ENCODE measurements at places on chromosomes 1 and 21. TPM values are rescaled to one million over a fixed set of nuclear protein-coding genes. Genes with fewer than 3 reads are reported as not detected.

- DNase-seq, result no peak
Observed at GRCh38 chr1:37052120-37052519, 17.8 kb upstream of the GRIK3 start.

DNA sequence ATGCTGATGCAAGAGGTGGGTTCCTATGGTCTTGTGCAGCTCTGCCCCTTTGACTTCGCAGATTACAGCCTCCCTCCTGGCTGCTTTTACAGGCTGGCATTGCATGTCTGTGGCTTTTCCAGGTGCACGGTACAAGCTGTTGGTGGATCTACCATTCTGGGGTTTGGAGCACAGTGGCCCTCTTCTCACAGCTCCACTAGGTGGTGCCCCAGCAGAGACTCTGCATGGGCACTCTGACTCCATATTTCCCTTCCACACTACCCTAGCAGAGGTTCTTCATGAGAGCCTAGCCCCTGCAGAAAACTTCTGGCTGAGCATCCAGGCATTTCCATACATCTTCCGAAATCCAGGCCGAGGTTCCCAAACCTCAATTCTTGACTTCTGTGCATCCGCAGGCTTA lies 989.0 kb downstream of the PLA2G4A start:
- no peak for DNase-seq

DNA sequence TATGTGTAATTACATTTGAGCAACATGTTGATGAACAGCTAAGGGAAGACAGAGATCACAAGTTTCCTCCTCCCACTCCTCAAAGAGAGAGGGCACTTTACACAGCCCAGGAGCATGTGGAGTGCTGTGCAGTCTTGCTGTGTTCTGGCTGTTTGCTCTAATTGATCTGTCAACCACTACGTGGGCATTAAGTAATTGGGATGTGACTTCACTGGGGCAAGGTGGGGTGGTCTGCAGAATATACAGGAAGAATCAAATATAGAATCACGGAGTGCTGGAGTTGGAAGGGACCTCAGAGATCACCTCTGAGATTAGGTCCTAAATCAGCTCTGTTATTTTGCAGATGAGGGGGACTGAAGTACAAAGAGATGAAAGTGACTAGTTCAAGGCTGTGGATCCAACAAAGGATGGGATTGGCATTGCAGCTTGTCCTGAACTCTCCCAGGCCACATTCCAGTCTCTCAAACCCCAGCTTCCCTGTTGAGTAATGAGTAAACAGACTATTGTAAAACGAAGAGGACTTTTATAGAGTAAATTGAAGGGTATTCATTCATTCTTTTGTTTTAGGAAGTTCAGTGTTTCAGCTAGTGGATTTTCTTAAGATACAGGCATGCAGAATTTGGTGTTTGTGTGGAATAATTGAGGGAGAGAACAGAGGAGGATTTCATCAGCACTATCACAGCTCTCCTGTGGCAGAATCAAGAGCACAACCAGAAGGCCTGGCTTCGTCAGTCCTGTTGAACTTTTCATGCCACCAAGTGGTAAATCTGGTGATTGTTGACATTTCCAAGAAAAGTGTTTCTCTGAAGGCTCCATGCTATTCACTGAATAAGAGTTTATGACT lies 22.4 kb downstream of the NOS1AP start:
- DNase-seq, result no peak

GRCh38 chr1:39105061-39105840 lies 79.1 kb downstream of the NDUFS5 start:
- peak; percentile 83 for DNase-seq

The AIRE gene
- total RNA-seq, result not detected

- peak; percentile 53 for DNase-seq
Observed at GRCh38 chr1:228490120-228491078, 3.2 kb downstream of the RNF187 start.

DNA sequence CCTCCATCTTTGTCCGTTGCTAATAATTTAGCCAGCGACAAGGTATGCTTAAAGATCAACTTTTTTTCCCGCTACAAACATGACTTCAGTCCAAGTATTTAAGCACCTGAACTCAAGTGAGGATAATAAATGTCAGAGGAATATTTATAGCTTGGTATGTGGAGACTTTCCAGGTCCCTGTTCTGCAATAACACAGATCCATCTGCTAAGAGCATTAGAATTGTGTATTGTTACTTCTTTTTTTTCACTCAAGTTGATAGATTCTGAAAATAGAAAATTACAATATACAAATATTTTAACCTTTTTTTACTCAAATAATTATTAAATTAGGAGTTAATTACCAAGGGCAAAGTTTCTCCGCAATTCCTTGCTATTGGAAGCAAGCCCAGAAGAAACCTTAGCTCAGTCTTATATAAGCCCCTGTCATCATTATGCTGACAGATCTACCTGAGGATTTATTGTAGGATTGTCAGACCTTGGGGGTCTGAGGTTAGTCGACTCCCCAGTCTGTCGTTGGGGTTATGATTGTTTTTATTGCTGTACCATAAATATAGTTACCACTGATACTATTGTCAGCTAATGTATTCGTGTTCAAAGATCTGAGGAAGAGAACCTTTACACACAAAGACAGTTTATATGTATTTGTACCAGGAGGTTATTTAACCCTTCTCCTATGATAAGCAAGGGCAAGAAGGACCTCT lies 337.9 kb downstream of the TBX15 start:
- no peak for DNase-seq

DNA sequence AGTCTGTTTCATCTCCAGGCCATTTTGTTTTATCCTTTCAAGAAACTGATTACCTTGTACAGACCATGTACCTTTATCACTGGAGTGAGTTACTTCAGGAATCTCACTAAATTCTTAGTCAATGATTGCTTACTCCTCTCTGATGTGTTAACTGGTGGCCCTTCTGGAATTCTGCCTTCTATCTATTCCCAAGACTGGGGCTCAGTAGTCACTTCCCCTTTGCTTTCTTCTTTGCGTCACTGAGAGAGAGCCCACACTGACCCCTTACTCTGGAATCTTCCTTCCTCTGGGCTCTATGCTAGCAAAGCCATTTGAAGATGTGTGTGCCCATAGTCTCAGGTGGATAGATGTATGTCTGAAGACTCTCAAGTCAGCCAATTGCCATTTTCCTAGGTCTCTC lies 34.6 kb downstream of the XCL2 start:
- DNase-seq, result no peak

DNA sequence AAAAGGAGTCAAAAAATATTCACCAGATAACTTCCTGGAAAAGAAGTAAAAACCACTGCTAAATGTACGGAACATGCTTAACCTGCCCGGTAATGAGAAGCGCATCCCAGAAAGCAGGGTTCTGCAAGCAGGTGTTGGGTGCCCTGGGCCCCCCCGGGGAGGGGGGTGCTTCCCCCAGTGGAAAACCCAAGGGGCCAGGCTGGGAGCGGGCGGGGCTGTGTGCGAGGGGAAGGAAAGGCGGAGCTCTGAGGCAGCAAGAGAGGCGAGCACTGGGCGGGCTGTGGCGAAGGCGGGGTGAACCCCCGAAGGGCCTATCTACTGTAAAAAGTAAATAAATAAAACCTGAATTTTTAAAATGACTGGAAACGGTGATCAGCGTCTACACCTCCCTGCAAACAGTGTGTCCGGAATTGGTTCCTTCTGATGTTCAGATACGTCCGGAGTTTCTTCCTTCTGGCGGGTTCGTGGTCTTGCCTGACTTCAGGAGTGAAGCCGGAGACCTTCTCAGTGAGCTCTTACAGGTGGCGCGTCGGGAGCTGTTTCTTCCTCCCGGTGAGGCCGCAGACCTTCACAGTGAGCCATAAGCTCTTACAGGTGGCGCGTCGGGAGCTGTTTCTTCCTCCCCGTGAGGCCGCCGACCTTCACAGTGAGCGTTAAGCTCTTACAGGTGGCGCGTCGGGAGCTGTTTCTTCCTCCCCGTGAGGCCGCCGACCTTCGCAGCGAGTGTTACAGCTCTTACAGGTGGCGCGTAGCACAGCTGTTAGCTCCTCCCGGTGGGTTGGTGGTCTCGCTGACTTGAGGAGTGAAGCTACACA lies 13.4 kb downstream of the FTCD start:
- peak; percentile 15 for DNase-seq

- no peak for DNase-seq
Observed at GRCh38 chr1:23736437-23737134, 6.7 kb upstream of the ELOA start.

DNA sequence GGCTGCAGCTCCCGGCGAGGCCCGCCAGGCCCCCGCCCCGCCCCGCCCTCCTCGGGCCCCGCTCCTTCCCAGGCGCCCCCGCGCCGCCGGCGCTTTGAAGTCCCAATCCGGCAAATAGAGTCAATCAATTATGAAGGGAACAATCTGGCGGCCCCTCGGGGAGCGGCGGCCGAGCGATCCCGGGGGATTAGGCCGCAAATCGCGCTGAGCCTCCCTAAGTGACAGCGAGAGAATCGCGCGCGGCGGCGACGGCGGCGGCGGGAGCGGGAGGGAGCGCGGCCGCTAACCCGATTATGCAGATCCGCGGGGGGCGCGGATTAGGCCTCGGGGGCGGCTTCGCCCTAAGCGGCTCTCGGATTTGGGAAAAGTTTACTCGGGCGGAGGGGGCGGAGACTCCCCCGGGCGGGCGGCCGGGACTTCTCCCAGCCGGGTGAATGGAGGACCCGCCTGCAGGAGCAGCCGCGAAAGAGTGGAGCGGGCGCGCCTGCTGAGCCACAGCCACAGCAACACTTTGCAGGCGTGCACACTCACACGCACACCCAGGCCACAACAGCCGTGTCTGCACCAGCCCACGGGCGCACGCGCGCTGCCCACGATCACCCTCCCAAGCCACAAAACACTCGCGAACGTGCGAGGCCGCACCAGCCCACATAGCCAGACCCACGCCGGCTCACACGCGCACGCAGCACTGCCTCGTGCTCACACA lies 23.0 kb upstream of the DMBX1 start:
- DNase-seq, result no peak

- no peak for DNase-seq
Observed at GRCh38 chr1:110083866-110084226, 13.4 kb upstream of the ALX3 start.

DNA sequence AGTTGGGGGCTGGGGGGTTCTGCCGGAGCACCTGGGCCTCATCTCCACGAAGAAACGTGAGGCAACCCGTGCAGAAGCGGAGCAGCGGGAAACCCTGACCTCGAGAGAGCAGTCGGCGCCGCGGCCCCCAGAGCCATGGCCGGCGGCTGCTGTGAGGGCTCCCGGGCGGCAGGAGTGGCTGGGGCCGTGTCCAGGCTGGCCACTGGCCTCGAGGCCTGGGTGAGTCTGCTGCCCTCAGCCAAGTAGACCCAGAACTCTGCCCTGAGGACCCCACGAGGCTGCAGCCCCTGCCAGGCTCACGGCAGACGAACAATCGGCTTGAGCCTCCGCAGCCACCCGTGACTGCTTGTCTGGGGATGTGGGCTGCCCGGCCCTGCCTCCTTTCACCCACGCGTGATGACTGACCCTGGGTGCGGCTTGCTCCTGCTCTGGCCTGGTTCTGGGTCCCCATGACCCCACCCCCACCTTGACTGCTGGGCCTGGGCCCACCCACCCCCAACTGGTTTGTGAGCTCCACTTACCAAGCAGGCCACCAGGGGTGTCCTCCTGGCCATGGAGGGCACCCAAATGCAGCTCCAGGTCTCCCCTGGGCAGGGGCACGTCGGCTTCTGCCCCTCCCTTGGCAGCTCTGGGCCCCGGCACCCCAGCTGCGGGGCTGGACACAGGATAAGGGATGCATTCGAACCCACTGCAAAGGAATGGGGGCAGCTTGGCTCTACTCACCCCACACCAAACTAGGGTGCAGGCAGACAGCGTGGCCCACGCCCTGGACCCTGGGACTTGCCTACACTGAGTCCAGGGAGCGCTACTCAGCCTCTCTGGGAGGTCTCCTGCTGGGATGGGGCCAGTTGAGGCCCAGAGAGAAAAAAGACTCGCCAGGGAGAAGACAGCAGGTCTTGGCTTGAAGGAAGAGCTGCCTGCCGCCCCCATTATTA lies 34.2 kb downstream of the MORN1 start:
- DNase-seq, result peak; percentile 4

- no peak for DNase-seq
Observed at GRCh38 chr21:27369978-27370571, 403.2 kb upstream of the ADAMTS5 start.
